Panc1 (cell line): ENCODE measurements at places on chromosomes 16 and 17.
A peak's percentile ranks its signal among the peaks of the same experiment; 100 is the strongest.

DNA sequence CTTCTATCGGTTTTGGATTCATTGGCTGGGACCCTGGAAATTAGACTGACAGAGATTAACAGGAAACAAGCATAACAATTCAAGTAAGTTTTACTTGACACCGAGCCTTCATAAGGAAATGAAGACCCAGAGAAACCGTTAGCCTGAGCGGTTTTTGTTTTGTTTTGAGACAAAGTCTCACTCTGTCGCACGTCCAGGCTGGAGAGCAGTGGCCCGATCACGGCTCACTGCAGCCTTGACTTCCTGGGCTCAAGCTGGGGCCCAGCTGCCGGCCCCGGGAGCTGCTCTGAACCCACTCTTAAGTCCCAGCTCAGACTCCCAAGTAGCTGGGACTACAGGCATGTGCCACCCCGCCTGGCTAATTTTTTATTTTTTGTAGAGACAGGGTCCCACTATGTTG is 321.3 kb downstream of the SEC14L1 start:
- no peak for DNase-seq
- no peaks in the 10 kb centered on the region for H3K27me3 ChIP-seq
- H3K4me1 ChIP-seq, result peaks cover 58% of the 10 kb centered on the region

- no peaks in the 10 kb centered on the region for H3K36me3 ChIP-seq
- H3K27ac ChIP-seq, result no peak overlapping the region
- H3K4me1 ChIP-seq, result no peaks in the 10 kb centered on the region
- DNase-seq, result no peak
These were observed 19.9 kb upstream of the OSGIN1 start for GRCh38 chr16:83932955-83933673.

DNA sequence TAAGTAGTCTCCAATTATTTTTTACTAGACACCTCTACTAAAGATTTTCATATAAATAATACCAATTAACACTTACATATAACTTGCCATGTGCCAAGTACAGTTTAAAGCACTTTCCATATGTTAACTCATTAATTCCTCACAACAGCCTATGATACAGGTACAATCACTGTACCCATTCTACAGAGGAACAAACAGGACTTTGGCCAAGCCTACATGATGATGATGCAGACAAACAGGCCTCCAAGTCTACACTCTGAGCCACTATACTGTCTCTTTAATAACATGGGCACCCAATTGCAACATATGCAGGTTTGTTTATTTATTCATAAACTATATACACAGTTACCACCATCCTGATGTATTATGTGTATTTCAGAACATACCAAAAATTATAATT is 46.0 kb downstream of the TOX3 start:
- no peaks in the 10 kb centered on the region for H3K4me1 ChIP-seq
- DNase-seq, result no peak
- H3K36me3 ChIP-seq, result no peaks in the 10 kb centered on the region
- no peak overlapping the region for H3K27ac ChIP-seq

GRCh38 chr17:38451840-38452529 is 23.7 kb downstream of the ARHGAP23 start:
- H3K4me1 ChIP-seq, result peaks cover 46% of the 10 kb centered on the region
- H3K4me3 ChIP-seq, result no peak overlapping the region
- no peaks in the 10 kb centered on the region for H3K36me3 ChIP-seq
- H3K27ac ChIP-seq, result peak overlapping the region; percentile 71

DNA sequence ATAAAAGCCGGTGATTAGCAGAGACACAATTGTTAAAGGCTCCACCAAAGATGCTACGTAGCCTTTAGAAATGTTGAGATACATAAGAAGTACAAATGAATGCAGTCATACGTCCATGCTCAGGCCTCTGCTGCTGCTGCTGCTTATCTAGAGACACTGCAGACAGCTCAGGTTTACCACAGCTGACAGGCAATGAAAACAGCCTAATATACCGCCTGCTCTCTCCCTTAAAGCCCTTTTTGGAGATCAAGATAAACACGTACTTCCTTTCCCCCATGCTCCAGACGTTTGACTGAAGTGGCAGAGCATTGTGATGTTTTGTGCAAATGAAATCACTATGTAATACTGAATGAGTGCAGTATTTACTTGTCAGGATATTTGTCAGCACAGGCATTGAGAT is 185.3 kb downstream of the AATF start:
- no peak overlapping the region for H3K27ac ChIP-seq
- H3K4me3 ChIP-seq, result no peak overlapping the region
- H3K27me3 ChIP-seq, result no peaks in the 10 kb centered on the region

DNA sequence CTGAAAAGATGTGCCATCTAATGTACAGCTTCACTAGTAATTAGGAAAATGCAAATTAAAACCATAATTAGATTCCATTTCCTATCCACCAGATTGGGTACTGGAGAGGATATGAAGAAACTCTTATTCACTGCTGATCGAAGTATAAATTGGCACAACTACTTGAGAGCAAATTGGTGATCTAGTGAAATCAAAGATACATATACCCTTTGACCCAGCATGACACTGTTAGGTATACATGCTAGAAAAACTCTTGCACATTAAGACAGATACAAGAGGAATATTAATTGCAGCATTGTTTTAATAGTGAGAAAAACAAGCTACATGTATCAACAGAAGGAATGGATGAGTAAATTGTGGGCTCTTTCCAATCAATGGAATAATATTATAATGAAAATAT is 48.8 kb downstream of the BRIP1 start:
- no peaks in the 10 kb centered on the region for H3K36me3 ChIP-seq
- H3K4me1 ChIP-seq, result no peaks in the 10 kb centered on the region
- DNase-seq, result no peak
- H3K27ac ChIP-seq, result no peak overlapping the region
- H3K4me3 ChIP-seq, result no peak overlapping the region

- DNase-seq, result no peak
- no peaks in the 10 kb centered on the region for H3K27me3 ChIP-seq
- H3K27ac ChIP-seq, result peak overlapping the region; percentile 86
- H3K36me3 ChIP-seq, result peaks cover 7% of the 10 kb centered on the region
These were observed 1.0 kb downstream of the TACO1 start for GRCh38 chr17:63601439-63602371.

DNA sequence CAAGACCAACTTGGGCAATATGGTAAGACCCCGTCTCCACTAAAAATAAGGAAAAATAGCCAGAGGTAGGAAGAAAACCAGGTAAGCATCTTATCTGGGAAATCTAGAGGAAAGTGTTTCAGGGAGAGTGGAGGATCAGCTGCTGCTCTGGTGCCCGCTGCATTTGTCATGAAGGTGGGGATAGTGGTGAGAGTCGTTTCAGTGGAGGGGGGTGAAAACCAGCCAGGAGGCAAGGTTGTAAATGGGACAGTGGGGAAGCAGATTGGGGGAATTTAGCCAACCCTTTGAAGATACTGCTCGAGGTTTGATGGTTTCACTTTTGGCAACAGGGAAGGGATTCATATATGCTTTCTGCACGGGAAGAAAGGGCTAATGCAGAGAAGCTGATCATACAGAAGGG is 8.8 kb downstream of the DCTPP1 start:
- no peaks in the 10 kb centered on the region for H3K27me3 ChIP-seq
- H3K36me3 ChIP-seq, result peaks cover 7% of the 10 kb centered on the region
- H3K27ac ChIP-seq, result no peak overlapping the region
- H3K4me1 ChIP-seq, result peaks cover 13% of the 10 kb centered on the region

GRCh38 chr16:66129196-66129595 is 237.3 kb upstream of the CDH5 start:
- H3K27ac ChIP-seq, result no peak overlapping the region
- no peaks in the 10 kb centered on the region for H3K36me3 ChIP-seq
- no peak for DNase-seq
- H3K27me3 ChIP-seq, result peaks cover 2% of the 10 kb centered on the region; the same call in 1 of the 2 replicates
- H3K4me1 ChIP-seq, result no peaks in the 10 kb centered on the region

DNA sequence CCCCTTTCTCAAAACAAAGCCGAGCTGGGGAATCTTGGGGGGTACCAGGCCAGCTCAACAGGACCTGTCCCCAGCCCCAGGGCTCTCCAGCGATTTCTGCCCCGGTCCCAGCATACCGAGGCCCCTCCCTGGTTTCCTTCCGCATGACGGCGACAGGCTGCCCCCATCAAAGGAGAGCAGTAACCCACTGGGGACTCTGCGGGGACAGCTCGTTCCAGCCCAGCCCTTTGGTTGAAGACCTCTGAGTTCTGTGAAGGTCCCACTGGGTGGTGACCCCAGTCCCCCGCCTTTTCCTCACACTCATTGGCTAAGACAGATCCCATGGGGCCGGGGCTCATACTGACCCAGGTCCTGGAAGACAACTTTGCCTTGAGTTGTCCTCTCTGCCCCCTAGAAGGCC is 4.1 kb downstream of the SMTNL2 start:
- no peaks in the 10 kb centered on the region; the same call in 1 of the 2 replicates for H3K27me3 ChIP-seq
- DNase-seq, result no peak
- H3K27ac ChIP-seq, result no peak overlapping the region
- H3K36me3 ChIP-seq, result no peaks in the 10 kb centered on the region
- H3K4me3 ChIP-seq, result no peak overlapping the region

DNA sequence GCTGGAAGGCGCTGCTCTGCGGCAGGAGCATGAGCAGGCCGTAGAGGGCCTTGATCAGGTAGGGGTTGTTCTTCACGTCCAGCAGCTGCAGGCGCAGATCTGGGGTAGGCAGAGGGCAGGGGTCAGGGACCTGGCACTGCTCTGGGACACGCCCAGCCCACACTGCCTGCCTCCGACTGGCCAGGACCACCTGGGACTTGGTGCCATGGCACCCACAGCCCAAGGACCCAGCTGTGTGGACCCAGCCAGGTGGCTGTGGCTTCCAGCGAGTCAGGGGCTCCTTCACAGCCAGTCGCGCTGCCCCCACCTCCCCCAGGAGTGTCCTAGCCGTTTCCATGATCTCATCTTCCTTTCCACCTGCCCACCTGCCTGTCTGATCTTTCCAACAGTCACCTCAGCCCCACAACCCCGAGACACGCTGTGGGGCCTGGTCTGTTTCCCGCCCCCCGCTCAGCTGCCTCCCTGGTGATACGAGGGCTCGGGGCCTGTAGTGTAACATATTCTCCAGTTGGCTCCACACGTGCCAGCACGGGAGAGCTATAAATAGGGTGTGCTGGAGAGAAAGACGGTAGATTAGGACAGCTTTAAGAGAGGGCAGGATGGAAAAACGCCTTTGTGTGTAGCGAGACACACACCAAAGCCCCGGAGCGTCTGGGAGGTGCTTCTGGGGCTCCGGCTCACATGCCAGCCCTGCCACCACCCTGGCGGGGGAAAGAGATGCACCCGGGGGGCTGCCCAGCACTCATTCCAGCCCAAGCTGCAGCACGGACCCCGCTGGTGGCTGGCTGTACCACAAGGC is 7.2 kb upstream of the MTSS2 start:
- H3K27me3 ChIP-seq, result no peaks in the 10 kb centered on the region
- H3K4me3 ChIP-seq, result no peak overlapping the region
- DNase-seq, result no peak
- peaks cover 40% of the 10 kb centered on the region for H3K4me1 ChIP-seq

GRCh38 chr16:23282568-23282967 is 19.5 kb upstream of the SCNN1B start:
- H3K27me3 ChIP-seq, result no peaks in the 10 kb centered on the region
- H3K4me3 ChIP-seq, result no peak overlapping the region
- DNase-seq, result no peak
- no peaks in the 10 kb centered on the region for H3K36me3 ChIP-seq
- peaks cover 34% of the 10 kb centered on the region for H3K4me1 ChIP-seq
- H3K27ac ChIP-seq, result no peak overlapping the region

DNA sequence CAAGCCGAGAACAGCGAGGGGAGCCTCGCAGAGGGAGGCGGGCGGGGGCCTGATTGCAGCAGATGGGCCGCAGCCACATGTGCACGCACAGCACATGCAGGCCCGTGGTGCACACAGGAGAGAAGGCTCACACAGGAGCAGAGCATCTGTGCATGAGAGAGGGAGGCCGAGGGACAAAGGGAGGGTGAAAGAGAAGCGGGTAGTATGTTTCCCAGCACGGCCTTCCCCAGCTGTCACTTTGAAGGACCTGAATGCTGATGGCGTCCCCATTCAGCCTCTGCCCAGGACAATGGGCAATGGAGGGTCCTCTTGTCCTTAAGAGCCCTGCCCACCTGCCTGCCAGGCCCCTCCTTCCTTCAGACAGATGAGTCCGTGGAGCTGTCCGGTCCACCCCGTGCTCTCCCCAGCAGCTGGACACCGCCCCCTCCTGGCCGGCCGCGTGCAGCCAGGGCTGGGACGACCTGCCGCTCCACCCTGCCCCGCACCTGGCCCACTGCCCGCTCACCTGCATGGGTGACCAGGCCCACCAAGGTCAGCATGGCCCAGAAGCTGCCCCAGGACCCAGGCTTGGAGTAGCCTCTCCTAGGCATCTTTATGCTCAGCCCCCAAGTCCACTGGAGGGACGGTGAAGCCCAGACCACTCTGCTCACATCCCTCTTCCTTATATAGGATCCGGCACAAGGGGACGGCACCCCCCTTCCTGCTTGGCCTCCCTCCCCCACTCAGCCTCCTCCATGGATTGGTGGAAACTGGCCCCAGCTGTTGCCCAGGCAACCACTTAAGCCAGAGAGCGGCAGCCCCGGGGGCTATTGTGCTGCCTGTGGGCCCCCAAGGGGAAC is at the start of gene BTBD17:
Gene BTBD17 (minus strand): TSS at position 639 of the 839 bp plus-strand sequence. CDS start 49 bp downstream, at position 590.
- no peaks in the 10 kb centered on the region for H3K4me1 ChIP-seq
- no peaks in the 10 kb centered on the region for H3K36me3 ChIP-seq
